Calu3 (cell line): ENCODE measurements at places on chromosomes 4 and X. TPM values are rescaled to one million over a fixed set of nuclear protein-coding genes. Genes with fewer than 3 reads are reported as not detected.

GRCh38 chrX:133594156-133594555, 178.9 kb upstream of the GPC4 start:
- H3K36me3 ChIP-seq = no peaks in the 10 kb centered on the region
- no peaks in the 10 kb centered on the region for H3K27me3 ChIP-seq
- no peak overlapping the region for H3K27ac ChIP-seq
- no peak for DNase-seq
- H3K4me1 ChIP-seq = peaks cover 8% of the 10 kb centered on the region
- no peak overlapping the region for H3K4me3 ChIP-seq

DNA sequence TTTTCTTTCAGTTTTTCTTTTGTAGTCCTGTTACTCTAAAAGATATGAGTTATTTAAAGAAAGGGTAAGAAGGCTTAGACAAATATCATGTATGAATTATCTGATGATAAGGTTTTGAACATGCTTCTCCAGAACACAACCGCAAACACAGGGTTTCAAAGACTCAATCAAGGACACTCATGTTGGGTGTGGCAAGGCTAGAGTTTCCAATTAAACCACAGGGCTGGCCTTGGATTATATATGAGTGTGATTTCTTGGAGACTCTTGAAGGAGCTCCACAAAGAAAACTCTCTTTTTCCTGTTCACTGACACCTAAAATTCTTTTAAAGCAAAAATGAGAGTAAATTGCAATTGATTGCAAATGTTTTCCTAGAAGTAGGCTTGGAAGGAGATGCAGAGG, 110.1 kb upstream of the PDLIM3 start:
- H3K4me3 ChIP-seq = no peak overlapping the region
- peaks cover 4% of the 10 kb centered on the region for H3K36me3 ChIP-seq
- no peak for DNase-seq
- peaks cover 7% of the 10 kb centered on the region for H3K4me1 ChIP-seq

GRCh38 chr4:8352368-8353157, 83.0 kb downstream of the HTRA3 start:
- peaks cover 15% of the 10 kb centered on the region for H3K4me1 ChIP-seq
- DNase-seq = no peak
- no peaks in the 10 kb centered on the region for H3K36me3 ChIP-seq

DNA sequence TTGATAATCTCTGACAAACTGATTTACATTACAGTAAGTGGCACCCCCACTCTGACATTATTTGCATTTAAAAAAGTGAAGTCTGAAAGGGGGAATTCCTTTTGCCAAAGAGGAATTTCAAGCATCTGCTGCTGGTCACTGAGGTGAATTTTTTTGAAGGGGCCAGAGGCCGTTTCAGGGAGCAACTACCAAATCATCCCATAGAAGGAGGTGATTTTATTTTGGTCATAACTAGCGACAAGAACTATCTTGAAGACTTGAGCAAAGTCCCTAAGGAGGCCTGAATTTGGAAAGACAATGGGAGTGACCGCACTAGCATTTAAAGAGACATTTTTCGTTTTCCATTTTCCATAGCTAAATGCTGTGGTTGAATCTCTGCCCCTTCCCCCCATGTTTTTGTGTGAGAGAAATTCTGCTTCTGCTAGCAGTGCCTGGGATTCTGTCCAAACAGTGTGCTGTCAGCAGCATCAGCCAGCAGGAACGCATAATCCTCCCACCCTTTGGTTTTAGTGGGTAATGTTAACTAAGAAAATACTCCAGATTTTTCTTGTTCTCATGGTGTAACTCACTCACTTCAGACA, 110.1 kb upstream of the MED14 start:
- DNase-seq = no peak
- H3K4me3 ChIP-seq = no peak overlapping the region
- H3K27ac ChIP-seq = no peak overlapping the region
- no peaks in the 10 kb centered on the region for H3K4me1 ChIP-seq

PRPS2 gene
- 95.9 and 102 TPM in 2 replicates for total RNA-seq

FAM184B gene
- total RNA-seq = 0.09 and 0.10 TPM in 2 replicates

CENPI gene
- 26.1 and 28.1 TPM in 2 replicates for total RNA-seq

BRS3 gene
- not detected in 2 replicates for total RNA-seq
